ENCODE measurements at places on chromosomes 4 and X.
A peak's percentile ranks its signal among the peaks of the same experiment; 100 is the strongest.

DNA sequence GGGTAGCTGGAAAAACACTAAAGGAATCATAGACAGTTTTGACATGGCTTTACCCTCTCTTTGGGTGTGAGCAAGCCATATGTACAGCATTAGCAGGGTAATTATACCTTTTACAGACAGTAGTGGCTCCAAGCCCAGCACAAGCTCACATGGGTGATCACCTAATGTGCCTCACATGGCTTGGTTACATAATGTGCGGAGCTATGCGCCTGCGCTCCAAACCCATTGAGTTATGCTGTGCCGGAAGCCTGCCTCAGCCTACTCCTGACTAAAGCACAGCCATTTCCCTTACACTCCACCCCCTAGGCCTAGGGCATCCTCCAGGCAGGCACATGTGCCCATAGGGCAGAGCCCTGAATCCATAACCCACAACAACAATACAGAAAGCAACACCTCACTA is 6.5 kb upstream of the TSPAN5 start:
- peak; percentile 8 for DNase-seq

- DNase-seq: no peak
Observed at GRCh38 chr4:188428935-188429334, 289.7 kb downstream of the TRIML1 start.

DNA sequence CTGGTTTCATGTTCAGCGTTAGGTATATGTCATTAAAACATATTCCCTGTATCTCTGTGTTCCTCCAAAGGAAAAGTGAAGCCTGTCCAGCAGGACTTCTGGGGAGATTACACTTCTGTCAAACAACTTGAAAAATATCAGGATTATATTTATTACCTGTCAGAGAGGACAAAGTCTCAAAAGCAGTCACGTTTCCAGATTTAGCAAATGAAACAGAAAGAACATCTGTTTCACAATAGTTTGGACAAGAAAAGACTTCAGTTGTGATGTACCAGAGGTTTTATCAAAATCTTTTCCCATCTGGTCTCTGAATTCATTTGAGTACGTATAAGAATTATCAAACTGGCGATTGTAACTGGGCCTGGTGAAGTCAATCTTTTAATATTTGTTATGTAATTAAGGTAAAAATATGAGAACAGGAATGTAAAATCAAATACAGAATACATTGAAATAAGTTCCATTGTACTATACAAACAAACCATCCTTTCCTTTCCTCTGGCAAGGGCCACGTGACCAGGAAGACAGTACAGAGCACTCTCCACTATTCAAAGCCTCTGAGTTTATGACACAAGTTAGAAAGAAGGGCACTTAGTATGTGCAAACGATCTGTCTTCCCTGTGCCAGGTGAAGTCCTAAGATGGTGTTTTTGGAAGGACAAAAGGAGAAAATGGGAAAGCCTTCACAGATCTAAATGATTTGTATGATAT is 3.2 kb downstream of the CASP3 start:
- DNase-seq: no peak

- no peak for DNase-seq
Observed at GRCh38 chr4:26279446-26279845, 41.4 kb upstream of the RBPJ start.

GRCh38 chr4:135277068-135277979 is 1075.7 kb upstream of the PABPC4L start:
- DNase-seq: no peak

DNA sequence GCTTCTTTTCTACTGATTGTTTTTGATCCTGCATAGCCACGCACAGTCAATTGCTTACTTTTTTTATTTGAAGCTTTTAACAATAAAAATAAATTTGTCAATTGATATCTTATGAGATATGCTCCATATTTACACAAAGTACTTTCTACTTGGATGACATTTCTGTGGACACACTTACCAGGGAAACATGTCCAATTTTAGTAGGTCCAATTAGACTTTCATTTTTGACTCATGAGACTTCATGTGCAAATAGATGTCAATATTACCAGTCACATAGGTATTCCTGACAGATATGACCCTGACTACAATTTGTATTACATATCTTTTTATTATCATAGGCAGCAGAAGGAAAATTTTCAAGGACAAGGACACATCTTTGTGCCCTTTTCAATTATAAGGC is 219.9 kb upstream of the ANKRD50 start:
- DNase-seq: no peak

GRCh38 chr4:41215155-41215554 is 813 bp upstream of the APBB2 start:
- DNase-seq: no peak

DNA sequence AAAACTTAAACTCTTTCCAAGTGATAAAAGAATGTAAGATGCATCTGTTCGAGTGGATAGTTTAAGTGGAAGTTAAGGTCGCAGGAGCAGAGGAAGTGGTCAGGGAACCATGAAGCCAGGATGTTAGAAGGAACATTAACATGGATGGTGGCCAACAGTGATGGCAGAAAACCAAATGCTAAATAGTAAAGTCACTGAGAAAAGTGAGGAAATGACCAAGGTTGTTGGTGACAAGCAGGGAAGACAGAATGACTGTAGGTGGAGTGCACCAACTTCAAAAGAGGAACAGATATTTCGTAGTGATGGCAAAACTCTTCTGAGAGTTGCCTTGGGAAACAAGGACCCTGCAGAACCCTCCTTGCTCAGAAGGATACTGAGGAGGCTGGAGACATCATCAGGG is 226.2 kb downstream of the PALLD start:
- no peak for DNase-seq

DNA sequence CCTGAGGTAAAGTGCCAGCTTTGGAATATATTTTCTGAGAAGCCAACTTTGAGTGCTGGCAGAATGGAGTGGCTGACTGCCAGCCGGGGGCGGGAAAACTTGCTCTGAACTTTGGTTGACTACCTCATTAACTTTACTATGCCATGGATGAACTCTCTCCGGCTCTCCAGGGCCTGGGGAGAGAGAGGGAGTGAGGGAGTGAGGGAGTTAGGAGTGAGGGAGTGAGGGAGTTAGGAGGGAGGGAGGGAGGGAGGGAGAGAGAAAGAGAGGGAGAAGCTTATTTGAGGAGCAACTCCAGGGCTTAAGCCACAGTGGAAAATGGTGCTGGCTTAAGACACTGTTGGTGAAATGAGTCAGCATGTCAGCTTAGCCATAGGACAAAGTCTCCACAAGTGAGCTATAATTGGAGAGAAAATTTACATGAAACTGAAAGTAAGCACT is 280.9 kb upstream of the RPS6KA3 start:
- peak; percentile 44 for DNase-seq

DNA sequence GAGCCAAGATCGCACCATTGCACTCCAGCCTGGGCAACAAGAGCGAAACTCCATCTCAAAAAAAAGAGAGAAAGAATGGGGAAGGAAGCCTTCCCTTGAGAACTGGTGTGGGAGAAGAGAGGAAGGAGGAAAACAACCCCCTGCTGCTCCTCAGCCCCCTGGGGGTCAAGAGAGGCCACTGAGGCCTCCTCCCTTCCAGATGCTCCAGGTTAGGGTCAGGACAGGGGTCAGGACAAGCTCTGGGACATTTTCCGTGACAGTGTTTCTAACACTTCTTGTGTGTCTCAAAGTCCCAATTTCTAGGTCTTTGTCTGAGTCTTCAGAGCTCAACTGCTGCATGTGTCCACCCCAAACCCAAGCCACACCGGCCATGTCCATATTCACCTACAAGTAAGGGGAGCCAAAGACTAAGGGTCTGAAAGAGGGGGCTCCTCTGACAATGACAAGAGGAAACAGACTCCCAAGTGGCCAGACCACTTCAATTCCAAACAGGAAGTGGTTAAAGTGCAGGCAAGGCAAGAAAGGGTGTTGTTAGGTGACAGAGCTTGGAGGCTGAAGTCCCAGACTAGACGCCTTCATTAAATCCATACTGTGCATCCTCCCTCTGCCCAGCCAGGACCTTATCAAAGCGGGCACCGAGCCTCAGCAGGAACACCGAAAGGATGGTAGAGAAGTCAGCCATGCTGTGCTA is 8.3 kb downstream of the L1CAM start:
- DNase-seq: no peak

GRCh38 chrX:21014326-21014725 is 359.9 kb upstream of the CNKSR2 start:
- no peak for DNase-seq

GRCh38 chr4:124278477-124278876 is 434.1 kb downstream of the ANKRD50 start:
- DNase-seq: no peak

DNA sequence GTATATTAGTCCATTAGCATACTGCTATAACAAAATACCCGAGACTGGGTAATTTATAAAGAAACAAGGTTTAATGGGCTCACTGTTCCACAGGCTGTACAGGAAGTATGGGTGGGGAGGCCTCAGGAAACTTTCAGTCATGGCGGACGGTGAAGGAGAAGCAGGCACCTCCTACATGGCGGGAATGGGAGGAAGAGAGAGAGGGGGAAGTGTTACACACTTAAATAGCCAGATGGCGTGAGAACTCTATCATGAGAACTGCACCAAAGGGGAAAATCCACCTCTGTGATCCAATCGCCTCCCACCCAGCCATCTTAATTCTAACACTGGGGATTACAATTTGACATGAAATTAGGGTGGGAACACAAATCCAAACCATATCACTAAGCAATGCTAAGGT is 98.9 kb upstream of the SH3RF1 start:
- DNase-seq: no peak

GRCh38 chr4:163758032-163758431 is 263.5 kb downstream of the TMA16 start:
- no peak for DNase-seq

- DNase-seq: no peak
Observed at GRCh38 chrX:45860450-45860849, 659.8 kb upstream of the DIPK2B start.

- peak; percentile 54 for DNase-seq
Observed at GRCh38 chr4:40316333-40316781, 18.8 kb upstream of the CHRNA9 start.

DNA sequence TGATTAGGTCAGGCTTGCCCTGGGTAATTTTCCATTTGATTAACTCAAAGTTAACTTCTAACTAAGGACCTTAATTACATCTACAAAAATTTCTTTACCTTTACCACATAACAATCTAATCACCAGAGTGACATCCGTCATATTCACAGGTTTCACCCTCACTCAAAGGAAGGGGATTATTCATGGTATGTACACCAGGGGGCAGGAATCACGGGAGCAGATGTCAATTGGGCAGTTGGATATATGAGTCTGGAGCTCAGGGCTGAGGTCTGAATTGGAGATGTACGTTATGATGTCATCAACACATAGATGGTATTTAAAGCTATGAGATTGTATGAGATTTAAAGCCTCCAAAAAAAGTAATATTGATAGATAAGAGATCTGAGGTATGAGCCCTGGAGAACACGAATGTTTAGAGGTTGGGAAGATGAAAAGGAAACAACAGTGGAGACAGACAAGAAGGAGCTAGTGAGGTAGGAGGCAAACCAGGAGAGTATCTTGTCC is 52.9 kb downstream of the PGRMC1 start:
- DNase-seq: no peak

Measured in ACHN (cell line).